Activated T-helper 1 cell treated with anti-CD3 and anti-CD28 coated beads, Interleukin-12 subunit alpha, Interleukin-12 subunit beta, Interleukin-2, Interleukin-4 antibody, amounts not matched to agents 30 ng/mL and 10 ng/mL and 1 ng/mL, durations not matched to agents 14 hours and 24 hours and 36 hours (primary cell): ENCODE measurements at places on chromosomes 3 and 15. TPM values are rescaled to one million over a fixed set of nuclear protein-coding genes. Genes with fewer than 3 reads are reported as not detected.

DNA sequence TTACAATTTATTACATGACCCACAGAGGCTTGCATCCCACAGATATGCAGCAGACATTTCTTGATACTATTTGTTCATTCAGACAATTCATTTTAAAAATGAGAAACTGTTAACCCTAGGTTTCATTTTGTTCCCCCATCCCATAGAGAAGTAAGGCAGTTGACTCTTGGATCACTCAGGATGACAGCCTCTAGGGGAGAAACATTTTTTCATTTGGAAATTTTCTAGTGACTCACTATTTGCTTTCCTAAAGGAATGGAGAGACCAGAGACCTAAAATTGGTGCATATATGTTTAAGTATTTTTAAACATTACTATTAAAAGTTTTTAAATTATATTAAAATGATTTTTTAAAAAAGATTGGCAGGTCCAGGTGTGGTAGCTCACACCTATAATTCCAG lies 19.5 kb upstream of the PHC3 start:
- DNase-seq: no peak

- peak; percentile 16 for DNase-seq
Observed at GRCh38 chr3:53030619-53031449, 15.0 kb downstream of the SFMBT1 start.

GRCh38 chr15:46997501-46997900 lies 719.8 kb upstream of the SEMA6D start:
- no peak for DNase-seq

GRCh38 chr15:41894791-41895463 lies 1.1 kb upstream of the SPTBN5 start:
- peak; percentile 77 for DNase-seq

DNA sequence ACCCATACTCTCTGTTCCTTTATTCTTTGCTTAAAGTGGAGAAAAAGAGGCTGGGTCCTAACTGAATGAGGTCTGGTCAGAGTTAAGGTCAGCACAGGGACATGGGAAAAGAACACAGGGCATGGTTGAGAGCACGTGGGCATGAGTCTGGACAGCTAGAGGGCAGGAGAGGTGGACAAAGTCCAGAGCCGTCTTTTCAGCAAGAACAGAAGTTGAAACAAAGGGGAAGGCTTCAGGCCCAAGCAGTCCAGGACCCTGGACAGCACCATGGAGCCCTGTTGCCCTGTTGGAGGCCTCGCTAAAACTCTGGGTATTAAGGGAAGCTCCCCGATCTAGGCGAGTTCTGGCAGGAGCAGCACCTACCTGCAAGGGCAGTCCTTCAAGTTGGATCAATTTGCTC lies 50.7 kb downstream of the XYLB start:
- DNase-seq: no peak

- DNase-seq: no peak
Observed at GRCh38 chr3:154794814-154795445, 285.2 kb upstream of the MME start.

DNA sequence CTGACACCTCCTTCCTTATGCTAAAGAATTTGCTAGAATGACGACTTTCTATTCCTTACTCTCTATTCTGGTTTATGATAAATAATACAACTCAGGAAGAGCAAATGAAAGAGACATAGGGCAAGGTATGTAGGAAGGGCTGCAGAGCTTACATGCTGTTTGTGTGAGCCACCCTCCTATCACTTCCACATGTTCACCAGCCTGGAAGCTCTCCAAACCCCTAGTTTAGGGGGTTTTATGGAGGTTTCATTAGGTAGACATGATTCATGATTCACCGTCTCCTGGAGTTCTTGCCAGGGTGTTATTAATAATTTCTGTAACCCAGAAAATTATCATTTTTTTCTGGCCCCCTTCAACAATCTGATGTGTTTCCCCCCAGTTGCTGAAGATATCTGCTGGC lies 172.1 kb upstream of the COL8A1 start:
- DNase-seq: no peak

ERC2 gene
- 0.54 TPM in 1 of 2 replicates, not detected in the other for total RNA-seq

- DNase-seq: peak; percentile 2
Observed at GRCh38 chr3:54188176-54188791, 65.9 kb downstream of the CACNA2D3 start.

GRCh38 chr3:81958972-81959640 lies 197.7 kb upstream of the GBE1 start:
- DNase-seq: no peak

TIMP4 gene
- 0.12 TPM in 1 of 2 replicates, not detected in the other for total RNA-seq

LRRIQ4 gene
- total RNA-seq: 0.10 and 0.12 TPM in 2 replicates

- DNase-seq: no peak
Observed at GRCh38 chr15:79004336-79004735, 59.5 kb upstream of the CTSH start.

DNA sequence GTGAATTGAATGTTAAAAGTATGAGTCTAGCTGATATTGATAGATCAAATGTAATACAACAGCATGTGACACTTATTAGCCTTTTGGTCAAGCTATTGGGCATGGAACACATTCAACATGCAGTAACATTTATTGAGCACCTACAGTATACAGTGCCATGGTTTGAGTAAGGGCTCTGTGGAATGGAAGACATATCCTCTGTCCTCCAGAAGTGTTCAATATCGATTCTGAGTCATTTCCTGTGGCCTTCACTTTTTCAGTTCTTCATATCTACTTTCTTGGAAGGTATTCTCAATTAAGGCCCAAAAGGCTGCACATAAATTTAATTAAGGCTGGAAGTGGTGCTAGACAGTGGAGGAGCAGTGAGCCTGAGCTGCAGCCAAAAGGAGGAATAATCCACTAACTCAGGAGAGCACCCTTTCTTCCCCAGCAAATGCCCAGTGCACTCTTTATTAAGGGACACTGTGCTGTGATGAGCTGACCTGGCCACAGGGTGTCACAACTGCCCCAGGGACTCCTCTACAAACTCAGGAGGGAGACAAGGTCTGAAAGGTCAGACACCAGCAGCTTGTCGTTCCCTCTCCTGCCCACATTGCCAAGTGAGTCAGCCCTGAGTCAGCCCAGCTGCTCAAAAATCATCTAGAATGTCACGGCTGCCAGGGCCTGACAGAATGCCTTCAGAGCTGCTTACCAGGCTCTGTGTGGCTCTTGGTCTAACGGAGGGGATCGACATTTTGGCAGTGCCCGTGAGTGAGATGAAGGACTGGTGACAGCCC lies 544.8 kb downstream of the AGBL1 start:
- peak; percentile 20 for DNase-seq

SERPINI2 gene
- not detected in 2 replicates for total RNA-seq

GRCh38 chr15:58311556-58311955 lies 120.2 kb upstream of the LIPC start:
- no peak for DNase-seq

DNA sequence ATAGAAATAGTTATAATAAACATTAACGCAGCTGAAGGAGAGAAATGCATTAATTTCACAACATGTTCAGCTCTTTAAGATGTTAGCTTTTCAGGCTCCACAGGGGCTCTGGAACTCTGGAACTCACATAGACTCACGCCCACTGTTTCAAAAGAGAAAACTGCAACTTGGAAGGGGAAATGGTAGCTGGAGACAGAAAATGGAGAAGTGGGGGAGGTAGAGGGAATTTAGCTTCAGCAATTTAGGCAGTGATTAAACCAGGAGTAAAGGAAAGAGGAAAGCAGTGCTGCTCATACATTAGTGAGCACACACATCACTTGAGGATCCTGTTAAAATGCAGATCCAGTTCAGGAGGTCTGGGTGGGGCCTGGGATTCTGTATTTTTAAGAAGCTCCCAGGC lies 274.8 kb upstream of the TRIM42 start:
- DNase-seq: no peak

DNA sequence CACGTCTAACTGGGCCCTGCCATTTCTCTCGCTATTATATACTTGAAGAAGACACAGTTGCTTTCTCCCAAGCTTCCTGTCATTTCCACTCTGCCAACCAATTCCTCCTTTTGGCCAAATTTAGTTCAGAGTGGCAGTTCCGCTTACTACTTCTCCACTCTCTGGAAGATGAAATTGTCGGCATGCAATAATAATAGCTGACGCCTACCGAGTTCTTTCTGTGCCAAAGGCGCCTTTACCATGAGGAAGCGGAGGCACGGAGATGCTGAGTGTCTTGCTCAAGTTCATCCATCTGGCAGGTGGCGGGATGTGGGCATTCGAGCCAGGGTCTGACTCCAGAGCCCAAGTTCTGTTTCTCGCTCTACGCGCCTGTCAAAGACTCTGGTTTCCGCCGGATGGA lies 14.6 kb upstream of the NRROS start:
- DNase-seq: no peak

DNA sequence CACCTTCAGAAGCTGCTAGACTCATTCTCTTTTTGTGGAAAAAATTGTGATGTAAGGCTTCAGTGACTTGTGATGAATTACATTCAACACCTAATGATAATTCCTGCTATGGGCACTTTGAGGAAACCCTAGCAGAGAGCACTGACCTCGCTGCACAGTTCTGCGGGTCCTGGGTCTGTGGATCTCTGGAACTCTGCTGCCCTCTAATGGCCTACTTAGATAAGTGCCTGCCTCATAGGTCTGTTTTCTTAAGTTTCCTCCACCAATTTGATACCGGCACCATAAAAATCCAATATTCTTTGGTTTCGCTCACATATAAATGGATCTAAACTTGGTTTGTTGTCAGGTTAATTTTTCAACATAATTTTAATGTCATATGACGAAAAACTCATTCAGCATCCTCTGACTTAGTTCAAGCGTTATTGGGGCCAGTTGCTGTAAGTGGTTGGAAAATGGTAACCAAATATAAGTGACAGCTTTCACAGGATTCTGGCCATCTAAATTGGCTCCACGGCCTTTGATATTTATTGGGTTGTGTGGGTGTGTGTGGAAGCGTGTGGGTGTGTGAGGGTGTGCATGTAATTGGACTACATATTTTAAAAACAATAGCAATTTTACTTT lies 10.4 kb downstream of the SLITRK3 start:
- DNase-seq: peak; percentile 6

TM4SF1 gene
- 0.13 and 0.22 TPM in 2 replicates for total RNA-seq

SAMD7 gene
- total RNA-seq: not detected in 2 replicates

DNA sequence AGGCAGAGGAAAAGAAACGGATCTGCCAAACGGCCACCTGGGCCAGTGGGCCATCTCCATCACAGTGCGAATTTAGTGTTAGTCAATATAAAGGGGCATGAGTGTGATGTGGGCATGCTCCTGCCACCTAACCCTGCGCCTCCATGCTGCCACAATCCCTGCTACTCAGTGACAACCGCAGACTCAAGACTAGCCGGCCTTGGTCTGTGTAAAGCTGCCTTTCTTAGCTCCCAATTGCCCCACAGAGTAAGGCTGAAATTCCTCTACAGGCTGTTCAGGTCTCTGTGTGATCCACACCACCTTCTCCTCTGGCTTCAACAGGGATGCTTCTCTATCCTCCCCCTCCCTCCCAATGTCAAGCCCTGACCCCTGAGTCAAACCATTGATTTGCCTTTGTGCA lies 269.7 kb downstream of the XXYLT1 start:
- no peak for DNase-seq

- DNase-seq: no peak
Observed at GRCh38 chr3:160987982-160988964, 116.9 kb downstream of the B3GALNT1 start.

DNA sequence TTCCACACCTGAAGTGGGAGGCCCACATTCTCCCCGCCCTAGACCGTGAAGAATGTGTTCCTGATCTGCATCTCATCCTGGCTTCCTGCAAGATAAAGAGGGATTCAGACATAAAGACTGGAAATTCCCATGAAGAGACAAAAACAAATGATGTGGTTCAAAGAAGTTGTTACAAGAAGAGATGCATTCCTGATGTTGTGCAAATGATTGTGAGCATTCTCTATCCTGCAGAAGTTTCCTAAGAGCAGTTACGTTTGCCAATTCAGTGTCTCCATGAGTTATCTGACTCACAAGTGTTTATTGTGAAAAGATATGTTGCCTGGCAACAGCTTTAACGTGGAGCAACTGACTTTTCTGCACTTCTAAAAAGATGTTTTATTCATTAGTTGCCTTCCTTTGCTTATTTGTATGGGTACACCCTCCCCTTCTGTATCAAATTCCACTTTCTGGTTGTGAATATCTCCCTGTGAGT lies 107.8 kb downstream of the ZIC4 start:
- no peak for DNase-seq

DNA sequence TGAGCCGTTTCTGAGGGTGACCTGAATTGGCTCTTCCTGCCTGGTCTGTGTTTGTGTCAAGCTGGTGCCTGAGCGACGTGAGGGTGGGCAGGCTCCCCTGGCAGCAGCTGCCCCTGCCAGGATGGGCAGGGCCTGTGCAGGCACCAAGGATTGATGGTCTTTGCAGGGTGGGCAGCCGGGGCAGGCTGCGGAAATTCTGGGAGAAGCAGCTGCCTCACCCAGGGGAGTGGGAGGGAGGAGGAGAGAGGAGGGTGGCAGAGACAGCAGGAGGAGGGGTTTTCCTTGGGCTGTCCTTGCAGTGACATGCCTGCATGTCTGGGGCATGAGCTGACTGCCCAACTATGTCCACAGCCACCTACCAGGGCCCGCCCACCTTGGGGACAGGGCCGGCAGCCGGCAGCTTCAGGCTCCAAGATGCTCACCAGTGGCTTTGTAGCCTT lies 27.9 kb upstream of the SLC6A6 start:
- DNase-seq: no peak

GRCh38 chr3:178735032-178735674 lies 198.9 kb downstream of the KCNMB2 start:
- DNase-seq: no peak

IGF2BP2 gene
- 0.42 and 0.62 TPM in 2 replicates for total RNA-seq

DNA sequence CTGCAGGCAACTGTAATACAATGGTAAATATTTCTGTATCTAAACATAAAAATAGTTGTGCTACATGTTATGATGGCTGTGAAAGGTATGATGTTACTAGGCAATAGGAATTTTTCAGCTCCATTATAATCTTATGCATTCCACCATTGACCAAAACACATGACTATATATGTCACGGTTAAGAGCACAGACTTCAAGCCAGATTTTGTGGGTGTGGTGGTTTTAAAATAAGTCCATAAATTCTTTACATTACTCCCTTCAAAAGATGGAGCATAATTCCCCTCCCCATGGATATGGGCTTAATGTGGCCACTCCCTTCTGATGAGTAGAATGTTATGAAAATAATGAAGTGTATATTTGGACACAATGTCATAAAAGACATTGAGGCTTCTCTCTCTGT lies 88.4 kb upstream of the TBC1D5 start:
- DNase-seq: no peak

TMEM40 gene
- total RNA-seq: not detected in 2 replicates

COL6A5 gene
- 0.02 and 0.16 TPM in 2 replicates for total RNA-seq

CSTA gene
- not detected in 2 replicates for total RNA-seq

DNA sequence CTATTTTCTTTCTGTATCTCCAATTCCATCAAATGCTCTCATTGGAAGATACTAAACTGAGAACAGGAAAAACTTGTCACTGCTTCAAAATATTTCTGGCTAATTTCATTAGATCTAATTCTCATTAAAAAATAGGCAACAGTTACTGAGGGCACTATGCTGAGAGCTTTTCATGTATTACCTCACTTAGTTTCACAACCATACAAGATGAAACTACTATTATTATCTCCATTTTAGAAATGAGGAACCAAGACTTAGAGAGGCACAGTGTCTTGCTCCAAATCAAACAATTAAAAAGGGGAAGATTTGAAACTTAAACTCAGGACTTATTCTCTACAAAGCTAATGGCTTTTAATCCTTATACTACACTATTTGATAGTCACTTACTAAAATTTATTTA lies 7.2 kb upstream of the OTOL1 start:
- no peak for DNase-seq
